ENCODE measurements at places on chromosomes 16 and 17.
A peak's percentile ranks its signal among the peaks of the same experiment; 100 is the strongest.

GRCh38 chr16:89046491-89046890 is 47.2 kb upstream of the ACSF3 start:
- no peak for DNase-seq

DNA sequence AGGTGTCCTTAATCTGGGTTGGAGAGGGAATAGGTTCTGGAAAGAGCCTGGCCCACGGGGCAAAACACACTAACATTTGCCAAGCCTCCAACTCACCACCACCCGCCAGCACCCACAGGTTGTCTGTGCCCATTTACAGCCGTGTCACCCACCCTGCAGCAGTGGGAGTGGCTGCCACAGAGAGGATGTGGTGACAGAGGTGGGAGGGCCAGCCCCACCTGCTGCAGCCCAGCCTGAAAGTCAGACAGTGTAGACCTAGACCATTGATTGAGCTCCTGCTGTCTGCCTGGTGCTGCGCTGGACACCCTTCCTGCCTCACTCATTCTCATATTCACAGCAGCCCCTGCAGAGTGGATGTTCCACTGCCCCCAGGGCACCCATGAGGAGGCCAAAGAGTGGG is 44.7 kb downstream of the IL21R start:
- peak; percentile 67 for DNase-seq

DNA sequence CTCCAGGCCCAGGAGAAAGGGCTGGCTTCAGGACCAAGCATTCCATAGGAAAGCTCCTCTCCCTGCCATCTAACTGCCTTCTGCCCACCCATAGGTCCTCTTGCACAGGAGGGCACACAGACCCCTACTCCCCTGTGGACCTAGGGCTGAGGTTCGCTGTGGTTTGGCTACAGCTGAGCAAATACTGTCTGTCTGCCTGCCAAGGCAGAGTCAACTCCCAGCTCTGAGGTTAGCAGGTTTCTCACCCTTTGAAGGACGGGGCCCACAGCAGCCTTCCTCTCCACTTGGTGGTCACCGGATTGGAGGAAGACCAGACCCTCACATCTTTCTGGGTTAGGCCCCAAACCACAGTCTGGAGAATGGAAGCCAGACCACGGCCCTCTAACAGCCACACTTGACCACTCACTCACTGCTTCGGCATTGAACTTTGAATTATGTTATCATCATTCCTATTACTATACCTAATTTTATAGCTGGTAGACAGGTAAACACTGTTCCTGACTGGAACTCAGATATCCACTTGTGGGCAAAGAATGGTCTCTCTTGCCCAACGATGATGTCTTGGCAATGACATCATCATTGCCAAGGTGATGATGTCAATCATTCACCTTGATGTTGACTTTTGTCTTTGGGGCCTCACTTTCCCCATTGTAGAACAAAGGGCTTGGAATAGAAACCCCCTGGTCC is 14.2 kb downstream of the CBX4 start:
- no peak for DNase-seq

GRCh38 chr16:87971933-87972332 is 20.7 kb downstream of the BANP start:
- DNase-seq = no peak

GRCh38 chr16:51155199-51155607 is 4.1 kb upstream of the SALL1 start:
- DNase-seq = no peak
